ENCODE measurements at places on chromosomes 1 and 21.

- DNase-seq = no peak
These were observed 2.1 kb downstream of the OTUD3 start for GRCh38 chr1:19884312-19884711.

DNA sequence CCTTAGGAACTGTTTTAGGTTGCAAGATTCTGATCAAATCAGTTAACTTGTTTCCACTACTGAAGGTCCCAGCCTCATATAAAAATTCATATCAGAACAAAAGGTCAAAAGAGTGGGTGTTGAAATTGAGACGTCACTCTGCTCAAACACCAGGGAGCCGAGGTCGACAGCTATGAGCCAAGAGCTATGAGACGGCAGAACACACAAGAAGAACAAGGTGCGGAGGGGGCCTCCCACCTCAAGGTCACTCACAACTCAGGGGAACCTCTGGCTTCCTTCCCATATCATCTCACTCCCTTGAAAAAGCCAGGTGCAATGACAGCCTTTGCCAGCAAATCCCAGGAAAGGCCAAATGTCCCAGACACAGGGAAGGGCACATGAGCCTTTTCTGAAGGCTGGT, 749 bp downstream of the SEC16B start:
- no peak for DNase-seq

DNA sequence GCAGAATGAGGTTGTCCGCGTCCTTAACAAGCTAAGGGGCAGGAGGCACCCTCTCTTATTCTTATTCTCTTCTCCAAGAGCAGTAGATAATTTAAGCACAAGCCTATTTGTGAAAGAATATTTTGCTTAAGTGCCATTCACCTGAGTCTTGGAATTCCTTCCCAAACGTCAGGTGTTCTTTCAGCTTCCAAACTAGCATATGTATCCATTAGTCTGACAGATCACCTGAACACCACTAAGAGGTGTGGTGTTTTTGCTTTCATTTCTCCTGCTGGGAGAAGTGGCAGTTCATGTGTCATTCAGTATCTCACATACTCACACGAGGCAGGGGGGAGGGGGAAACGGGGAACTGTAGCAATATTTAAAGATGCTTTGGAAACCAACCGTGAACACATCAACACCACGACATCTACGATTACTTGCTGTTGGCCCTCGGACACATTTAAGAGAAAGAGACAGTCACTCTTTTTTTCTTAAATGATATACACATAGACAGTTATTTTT, 45.5 kb upstream of the RBM15 start:
- DNase-seq = no peak

GRCh38 chr1:216223486-216223885, 199.8 kb downstream of the USH2A start:
- no peak for DNase-seq

GRCh38 chr1:23337869-23338268, 6.2 kb downstream of the HNRNPR start:
- no peak for DNase-seq

DNA sequence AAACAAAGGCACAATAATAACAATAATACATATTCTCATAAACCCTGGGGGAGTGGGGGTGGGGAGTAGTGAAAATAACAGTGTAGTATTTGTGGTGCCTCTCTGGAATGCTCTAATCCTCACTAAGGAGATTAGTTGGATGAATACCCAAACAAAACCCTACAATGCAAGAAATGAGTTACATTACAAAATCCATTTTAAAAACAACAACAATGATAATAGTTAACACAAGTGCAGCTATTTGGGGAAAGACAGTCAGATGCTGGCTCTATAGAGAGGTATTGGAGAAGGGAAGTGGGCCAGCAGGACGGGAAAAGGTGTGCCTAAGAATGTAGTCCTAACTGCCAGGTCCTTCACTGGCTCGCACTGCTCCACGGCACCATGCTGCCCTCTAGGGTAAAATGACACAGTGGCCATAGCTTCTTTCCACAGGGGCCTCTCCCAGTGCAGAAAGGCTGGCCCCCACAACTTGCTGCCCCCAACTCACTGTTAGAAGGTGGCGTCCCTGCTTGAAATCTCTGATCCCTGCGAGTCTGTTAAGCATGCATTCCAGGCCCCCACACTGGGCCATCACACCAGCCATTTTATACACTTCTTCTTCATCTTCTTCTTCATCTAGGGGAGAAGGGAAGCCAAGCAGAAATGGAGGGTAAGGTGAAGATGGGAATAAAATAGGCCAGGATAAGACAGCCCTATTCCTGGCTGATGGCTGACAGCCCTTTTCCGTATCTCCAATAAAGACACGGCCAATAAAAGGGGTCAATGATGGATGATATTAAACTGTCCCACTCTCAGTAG, 113.8 kb downstream of the UBR4 start:
- no peak for DNase-seq

- DNase-seq = no peak
These were observed 103.8 kb downstream of the LRRC7 start for GRCh38 chr1:69671363-69672010.

GRCh38 chr1:169892176-169892926, 1.3 kb downstream of the SCYL3 start:
- DNase-seq = no peak

GRCh38 chr1:64268653-64269557, 65.5 kb downstream of the UBE2U start:
- peak; percentile 47 for DNase-seq

DNA sequence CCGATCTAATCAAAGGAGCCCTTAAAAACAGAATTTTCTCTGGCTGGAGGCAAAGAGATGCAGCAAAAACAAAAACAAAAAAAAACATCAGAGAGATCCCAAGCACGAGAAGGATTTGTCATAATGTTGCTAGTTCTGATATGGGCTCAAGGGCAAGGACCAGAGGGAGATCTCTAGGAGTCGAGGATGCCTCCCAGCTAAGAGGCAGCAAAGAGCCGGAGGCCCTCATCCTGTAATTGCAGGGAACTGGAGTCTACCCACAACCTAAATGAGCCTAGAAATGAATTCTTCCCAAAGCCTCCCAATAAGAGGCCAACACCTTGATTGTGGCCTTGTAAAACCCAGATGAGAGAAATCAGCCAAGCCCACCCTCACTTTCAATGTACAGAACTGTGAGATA, 12.0 kb downstream of the GNG12 start:
- no peak for DNase-seq

DNA sequence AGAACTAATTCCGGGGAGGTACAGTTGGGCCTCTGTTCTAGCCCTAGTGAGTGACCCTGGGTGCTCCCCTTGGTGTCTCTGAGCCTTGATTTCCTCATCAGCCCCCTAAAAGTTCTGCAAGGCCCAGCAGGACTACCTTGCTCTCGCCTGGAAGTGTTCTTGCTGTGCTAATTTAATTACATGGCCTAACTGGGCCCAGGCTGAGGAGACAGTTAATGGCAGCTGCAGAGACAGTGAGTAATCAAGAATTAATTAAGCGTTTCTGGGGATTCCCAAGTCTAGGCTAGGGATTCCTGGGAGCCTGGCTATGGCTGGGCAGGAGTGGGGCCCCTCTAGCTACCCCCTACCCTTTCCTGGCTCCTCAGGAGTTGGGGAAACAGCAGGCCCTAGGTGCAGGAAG, 24.7 kb upstream of the DMBX1 start:
- no peak for DNase-seq

GRCh38 chr1:75672528-75673393, 51.7 kb upstream of the ACADM start:
- no peak for DNase-seq

GRCh38 chr1:52633291-52633754, 355 bp downstream of the SHISAL2A start:
- DNase-seq = peak; percentile 27

DNA sequence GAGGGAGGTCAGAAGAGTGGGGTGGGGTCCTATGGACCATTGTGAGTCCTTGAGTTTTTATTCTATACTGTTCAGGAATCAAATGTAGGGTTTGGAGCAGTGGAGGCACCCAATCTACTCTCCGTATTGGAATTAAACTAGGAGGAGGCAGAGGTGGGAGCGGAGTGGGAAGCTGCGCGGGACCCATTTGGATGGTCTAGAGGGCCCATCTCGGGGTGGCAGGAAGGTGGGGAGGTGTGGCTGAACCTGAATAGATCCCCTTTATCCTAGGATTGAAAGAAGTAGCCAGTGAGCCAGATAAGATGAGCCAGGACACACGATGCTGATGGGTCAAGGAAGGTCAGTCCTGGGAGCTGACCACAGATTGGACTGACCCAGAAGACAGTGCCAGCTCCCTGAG, 325.8 kb downstream of the AJAP1 start:
- DNase-seq = no peak

GRCh38 chr1:19220991-19221390, 10.9 kb upstream of the UBR4 start:
- DNase-seq = no peak

- DNase-seq = peak; percentile 49
These were observed 86.3 kb downstream of the VWA5B1 start for GRCh38 chr1:20376880-20377494.

DNA sequence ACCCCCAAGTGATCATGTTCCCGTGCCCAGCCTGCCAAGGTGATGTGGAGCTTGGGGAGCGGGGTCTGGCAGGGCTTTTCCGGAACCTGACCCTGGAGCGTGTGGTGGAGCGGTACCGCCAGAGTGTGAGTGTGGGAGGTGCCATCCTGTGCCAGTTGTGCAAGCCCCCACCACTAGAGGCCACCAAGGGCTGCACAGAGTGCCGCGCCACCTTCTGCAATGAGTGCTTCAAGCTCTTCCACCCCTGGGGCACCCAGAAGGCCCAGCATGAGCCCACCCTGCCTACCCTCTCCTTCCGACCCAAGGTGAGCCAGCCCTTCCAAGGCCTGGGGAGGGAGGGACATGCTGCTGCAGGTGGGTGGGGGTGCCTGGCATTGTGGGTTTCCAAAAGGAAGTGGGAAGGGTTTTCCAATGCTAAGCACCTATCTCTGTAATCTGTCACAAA, 2.3 kb downstream of the TRIM46 start:
- DNase-seq = no peak

- no peak for DNase-seq
These were observed 69.5 kb downstream of the LUZP1 start for GRCh38 chr1:23099171-23099536.

DNA sequence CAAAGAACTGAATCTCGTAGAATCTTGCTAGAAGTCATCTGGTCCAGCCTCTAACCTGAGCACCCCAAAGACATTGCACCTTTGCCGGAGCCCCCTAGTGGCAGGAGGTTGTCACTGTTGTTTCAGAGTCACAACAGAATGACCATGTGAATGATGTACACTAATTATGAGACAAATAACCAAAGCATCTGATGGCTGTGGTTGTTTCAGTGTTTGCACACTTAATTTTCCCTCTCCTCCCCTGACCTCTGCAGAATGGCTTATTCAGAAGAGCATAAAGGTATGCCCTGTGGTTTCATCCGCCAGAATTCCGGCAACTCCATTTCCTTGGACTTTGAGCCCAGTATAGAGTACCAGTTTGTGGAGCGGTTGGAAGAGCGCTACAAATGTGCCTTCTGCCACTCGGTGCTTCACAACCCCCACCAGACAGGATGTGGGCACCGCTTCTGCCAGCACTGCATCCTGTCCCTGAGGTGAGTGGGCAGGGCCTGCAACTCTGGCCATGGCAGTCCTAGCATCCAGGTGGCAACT, 26.4 kb downstream of the TRAF5 start:
- DNase-seq = peak; percentile 48

DNA sequence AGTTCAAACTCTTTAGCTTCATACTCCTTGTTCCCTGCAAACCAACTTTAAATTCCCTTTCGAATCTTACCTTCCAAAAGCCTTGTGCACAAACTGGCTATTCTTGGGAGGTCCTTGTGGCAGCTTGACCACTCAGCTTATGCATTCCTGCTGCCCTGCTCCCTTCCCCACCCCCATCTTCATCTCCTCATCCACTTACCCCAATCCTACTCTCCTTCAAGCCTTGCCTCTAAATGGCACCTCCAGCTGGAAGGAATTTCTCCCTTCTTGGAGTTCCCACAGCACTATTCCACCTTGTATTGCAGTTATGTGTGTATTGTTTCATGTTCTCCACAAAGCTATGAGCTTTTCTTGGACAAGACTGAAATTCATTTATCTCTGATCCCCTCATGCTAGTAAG, 15.3 kb upstream of the DIRAS3 start:
- DNase-seq = no peak

GRCh38 chr1:43821471-43821870, 112.1 kb upstream of the ARTN start:
- DNase-seq = no peak

DNA sequence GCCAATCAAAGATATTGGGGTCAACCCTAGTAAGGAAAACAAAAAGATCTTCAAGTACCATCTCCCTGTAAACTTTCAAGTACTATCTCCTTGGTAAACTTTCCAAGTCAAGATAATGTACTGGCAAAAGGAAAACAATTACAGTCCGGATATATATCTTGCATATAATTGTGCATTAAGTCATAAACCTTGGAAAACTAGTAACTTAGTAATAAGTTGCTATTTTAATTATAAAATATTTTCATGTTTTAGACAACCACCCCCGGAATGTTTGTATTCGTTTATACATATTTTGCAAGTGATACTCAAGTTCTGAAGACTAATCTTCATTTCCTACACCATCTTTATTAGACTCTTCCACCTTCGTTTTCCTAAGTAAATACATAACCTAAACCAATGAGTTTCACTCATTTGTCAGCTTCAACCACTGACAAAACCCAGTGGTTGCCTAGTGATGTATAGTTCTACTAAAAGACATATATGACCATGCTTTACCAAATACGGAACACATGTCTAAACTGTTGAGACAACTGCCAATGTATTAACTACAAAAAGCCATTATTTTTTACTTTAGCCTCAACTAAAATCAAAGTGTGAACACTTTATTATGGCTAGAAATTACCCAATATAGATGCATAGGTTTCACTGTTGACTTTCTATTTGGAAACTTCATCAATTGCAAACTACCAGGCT, 1.7 kb downstream of the AKT3 start:
- no peak for DNase-seq

- no peak for DNase-seq
These were observed 20.3 kb downstream of the RXRG start for GRCh38 chr1:165424454-165425216.

DNA sequence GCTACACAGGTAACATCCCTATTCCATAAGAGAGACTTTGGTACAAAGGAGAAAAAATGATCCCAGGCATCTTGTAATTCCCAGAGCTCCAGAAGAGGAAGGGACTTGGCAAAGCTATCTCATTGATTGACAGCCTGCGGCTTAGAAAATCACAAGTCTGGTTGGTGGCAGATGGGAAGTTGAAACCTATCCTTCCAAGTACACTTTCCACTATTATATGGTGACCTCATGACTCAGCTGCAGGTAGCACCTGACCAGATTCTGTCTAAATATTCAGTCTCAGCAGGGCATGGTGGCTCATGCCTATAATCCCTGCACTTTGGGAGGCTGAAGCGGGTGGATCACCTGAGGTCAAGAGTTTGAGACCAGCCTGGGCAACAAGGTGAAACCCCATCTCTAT, 89.9 kb downstream of the TIAM1 start:
- no peak for DNase-seq

- no peak for DNase-seq
These were observed 7.8 kb downstream of the NUAK2 start for GRCh38 chr1:205313563-205314308.

GRCh38 chr1:166924823-166925541, 48.9 kb upstream of the TADA1 start:
- DNase-seq = no peak

All from T-helper 9 cell (primary cell).